ENCODE measurements at places on chromosomes 12 and 14. TPM values are rescaled to one million over a fixed set of nuclear protein-coding genes. Genes with fewer than 3 reads are reported as not detected.

The WDHD1 gene
- 27.9 TPM for total RNA-seq

The GPR162 gene
- 2.4 TPM for total RNA-seq

The SPSB2 gene
- total RNA-seq = 30.1 TPM

The CCDC92 gene
- 24.8 TPM for total RNA-seq

The SIX1 gene
- total RNA-seq = 9.4 TPM

The TPH2 gene
- not detected for total RNA-seq

The HDAC7 gene
- total RNA-seq = 106 TPM

The SALL2 gene
- 10.9 TPM for total RNA-seq

The RHEBL1 gene
- 2.9 TPM for total RNA-seq

The PMEL gene
- 12.6 TPM for total RNA-seq

The GSKIP gene
- total RNA-seq = 13.4 TPM

The RDH12 gene
- total RNA-seq = not detected

The PTGDR gene
- not detected for total RNA-seq

The SLC8A3 gene
- total RNA-seq = not detected

The SLC2A13 gene
- total RNA-seq = 1.0 TPM

The EEF1AKMT3 gene
- 17.8 TPM for total RNA-seq

The SPIC gene
- total RNA-seq = not detected

The GPRC5D gene
- not detected for total RNA-seq

The MMP19 gene
- 0.60 TPM for total RNA-seq

The TMEM106C gene
- 100 TPM for total RNA-seq

The KERA gene
- not detected for total RNA-seq

The UNG gene
- total RNA-seq = 54.9 TPM

The CCDC38 gene
- 0.35 TPM for total RNA-seq

The SOX5 gene
- total RNA-seq = not detected

The PARPBP gene
- total RNA-seq = 12.8 TPM

The SPTSSA gene
- 13.6 TPM for total RNA-seq

The CDC42BPB gene
- 203 TPM for total RNA-seq

The TMEM63C gene
- total RNA-seq = 2.2 TPM

The B3GNT4 gene
- 2.8 TPM for total RNA-seq

The YLPM1 gene
- total RNA-seq = 146 TPM

The NANOG gene
- total RNA-seq = not detected

The KCNMB4 gene
- total RNA-seq = 6.7 TPM

The TSPAN19 gene
- not detected for total RNA-seq

The RNASE2 gene
- total RNA-seq = not detected

The LTB4R gene
- total RNA-seq = 10.3 TPM

The FGF6 gene
- total RNA-seq = not detected

The PAX9 gene
- total RNA-seq = 8.5 TPM

The MYO1H gene
- total RNA-seq = not detected

The RERG gene
- total RNA-seq = 1.4 TPM

The DNAI7 gene
- 2.9 TPM for total RNA-seq

The RPGRIP1 gene
- total RNA-seq = 0.75 TPM

The TEX52 gene
- not detected for total RNA-seq

The TAS2R8 gene
- not detected for total RNA-seq

The OVCH1 gene
- total RNA-seq = not detected

The BCL11B gene
- not detected for total RNA-seq
